CD4-positive, CD25-positive, alpha-beta regulatory T cell (primary cell): ENCODE measurements at places on chromosomes 6 and 20. TPM values are rescaled to one million over a fixed set of nuclear protein-coding genes. Genes with fewer than 3 reads are reported as not detected.
A peak's percentile ranks its signal among the peaks of the same experiment; 100 is the strongest.

Gene HLA-DMB
- total RNA-seq = 17.6 TPM

- peaks cover 6% of the 10 kb centered on the region for H3K27me3 ChIP-seq
- H3K4me3 ChIP-seq = no peak overlapping the region
- H3K4me1 ChIP-seq = no peaks in the 10 kb centered on the region
- no peak for DNase-seq
Measured at GRCh38 chr6:168318579-168319278, 848 bp downstream of the DACT2 start.

DNA sequence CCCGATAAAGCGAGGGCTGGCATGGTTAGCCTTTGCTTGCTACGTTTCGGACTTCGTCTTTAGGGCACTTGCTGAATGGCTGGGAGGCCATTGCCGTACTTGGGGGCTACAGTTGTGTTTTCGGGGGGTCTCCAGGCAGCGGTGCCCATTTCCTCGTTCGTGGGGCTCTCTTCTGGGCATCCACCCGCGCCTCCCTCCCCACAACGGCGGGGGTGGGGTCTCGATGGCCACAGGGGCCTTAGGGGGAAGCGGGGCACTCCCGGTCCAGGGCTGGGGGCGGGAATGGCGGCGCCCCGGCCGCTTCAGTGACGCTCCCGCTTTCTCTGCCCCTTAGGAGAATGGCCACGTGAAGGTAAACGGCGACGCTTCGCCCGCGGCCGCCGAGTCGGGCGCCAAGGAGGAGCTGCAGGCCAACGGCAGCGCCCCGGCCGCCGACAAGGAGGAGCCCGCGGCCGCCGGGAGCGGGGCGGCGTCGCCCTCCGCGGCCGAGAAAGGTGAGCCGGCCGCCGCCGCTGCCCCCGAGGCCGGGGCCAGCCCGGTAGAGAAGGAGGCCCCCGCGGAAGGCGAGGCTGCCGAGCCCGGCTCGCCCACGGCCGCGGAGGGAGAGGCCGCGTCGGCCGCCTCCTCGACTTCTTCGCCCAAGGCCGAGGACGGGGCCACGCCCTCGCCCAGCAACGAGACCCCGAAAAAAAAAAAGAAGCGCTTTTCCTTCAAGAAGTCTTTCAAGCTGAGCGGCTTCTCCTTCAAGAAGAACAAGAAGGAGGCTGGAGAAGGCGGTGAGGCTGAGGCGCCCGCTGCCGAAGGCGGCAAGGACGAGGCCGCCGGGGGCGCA is 2.4 kb downstream of the MARCKS start:
- peaks cover 36% of the 10 kb centered on the region for H3K27me3 ChIP-seq
- peaks cover 47% of the 10 kb centered on the region for H3K4me1 ChIP-seq
- no peak overlapping the region for H3K27ac ChIP-seq

DNA sequence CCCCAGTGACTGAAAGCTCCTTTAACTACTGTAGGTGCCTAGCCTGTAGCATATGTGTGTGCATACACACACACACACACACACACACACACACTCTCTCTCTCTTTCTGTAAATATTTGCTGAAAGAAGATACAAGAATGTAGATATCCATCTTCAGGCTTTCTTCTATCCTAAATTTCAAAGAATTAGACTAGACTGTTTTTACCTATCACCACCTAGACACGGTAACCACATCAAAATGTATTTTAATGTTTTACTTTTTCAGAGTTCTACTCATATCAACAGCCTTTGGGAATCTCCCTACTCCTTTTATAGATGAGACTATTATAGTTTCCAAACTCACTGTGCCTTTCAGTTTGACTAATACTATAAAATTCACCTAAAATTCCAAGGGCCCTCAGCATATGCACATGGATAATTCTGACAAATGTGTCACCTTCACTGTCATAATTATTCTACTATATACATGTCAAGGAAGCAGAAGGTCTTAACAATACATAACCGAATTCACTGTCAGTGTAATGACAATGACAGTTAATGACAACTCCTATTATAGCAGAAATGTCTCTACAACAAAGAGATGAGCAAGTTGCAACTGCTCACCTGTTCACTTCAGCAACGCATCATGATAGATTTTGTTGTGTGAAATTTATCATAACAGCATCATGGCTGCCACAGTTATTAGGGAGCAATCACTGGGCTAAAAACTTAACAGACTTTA is 236.5 kb downstream of the GMPR start:
- peak overlapping the region; percentile 90 for H3K27ac ChIP-seq
- DNase-seq = peak; percentile 71
- peaks cover 4% of the 10 kb centered on the region for H3K36me3 ChIP-seq
- peak overlapping the region; percentile 69 for H3K4me3 ChIP-seq

- no peak overlapping the region for H3K4me3 ChIP-seq
- no peak overlapping the region for H3K27ac ChIP-seq
- peaks cover 8% of the 10 kb centered on the region for H3K27me3 ChIP-seq
- no peak for DNase-seq
- H3K36me3 ChIP-seq = no peaks in the 10 kb centered on the region
Measured at GRCh38 chr6:35810971-35811698, 6.0 kb downstream of the LHFPL5 start.

DNA sequence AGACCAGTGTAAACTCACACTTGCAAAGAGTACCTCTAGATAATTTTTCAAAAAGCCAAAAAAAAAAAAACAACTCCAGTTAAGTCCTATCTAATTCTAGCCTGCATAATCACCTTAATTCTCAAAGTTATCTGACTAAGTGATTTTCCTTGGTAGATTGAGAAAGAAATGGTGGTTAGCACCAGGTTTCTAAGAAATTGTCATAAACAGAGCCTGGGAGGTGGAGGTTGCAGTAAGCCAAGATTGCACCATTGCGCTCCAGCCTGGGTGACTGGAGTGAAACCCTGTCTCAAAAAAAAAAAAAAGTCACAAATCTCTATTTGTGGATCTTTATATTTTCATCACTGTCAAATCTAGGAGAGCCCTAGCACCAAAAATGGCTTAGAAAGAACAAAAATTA is 8.9 kb downstream of the FBXO5 start:
- no peak for DNase-seq
- no peak overlapping the region for H3K27ac ChIP-seq
- peaks cover 47% of the 10 kb centered on the region for H3K4me1 ChIP-seq
- no peaks in the 10 kb centered on the region for H3K27me3 ChIP-seq
- H3K36me3 ChIP-seq = peaks cover 43% of the 10 kb centered on the region
